Femur (tissue), 1 donor: ENCODE measurements at places on chromosomes 2 and 18.

DNA sequence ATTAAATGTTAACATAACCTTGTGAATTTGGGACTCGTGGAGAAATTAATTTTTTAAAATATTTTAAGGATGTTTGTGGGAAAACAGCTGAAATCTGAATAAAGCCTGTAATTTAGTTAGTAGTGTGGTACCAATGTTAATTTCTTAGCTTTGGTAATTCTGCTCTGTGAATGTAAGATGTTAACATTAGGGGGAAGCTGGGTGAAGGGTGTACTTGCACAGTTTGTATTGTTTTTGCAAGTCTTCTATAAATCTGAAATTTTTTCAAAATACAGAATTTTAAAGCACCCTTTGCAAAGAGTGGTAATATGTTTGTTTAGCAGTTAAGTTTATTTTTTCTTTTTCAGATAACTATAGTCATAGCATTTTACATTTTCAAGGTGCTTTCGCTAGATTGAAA is 4.5 kb downstream of the PTPRM start:
- no peak for DNase-seq

- DNase-seq: no peak
These were observed 198.2 kb downstream of the SRBD1 start for GRCh38 chr2:45412754-45413379.

DNA sequence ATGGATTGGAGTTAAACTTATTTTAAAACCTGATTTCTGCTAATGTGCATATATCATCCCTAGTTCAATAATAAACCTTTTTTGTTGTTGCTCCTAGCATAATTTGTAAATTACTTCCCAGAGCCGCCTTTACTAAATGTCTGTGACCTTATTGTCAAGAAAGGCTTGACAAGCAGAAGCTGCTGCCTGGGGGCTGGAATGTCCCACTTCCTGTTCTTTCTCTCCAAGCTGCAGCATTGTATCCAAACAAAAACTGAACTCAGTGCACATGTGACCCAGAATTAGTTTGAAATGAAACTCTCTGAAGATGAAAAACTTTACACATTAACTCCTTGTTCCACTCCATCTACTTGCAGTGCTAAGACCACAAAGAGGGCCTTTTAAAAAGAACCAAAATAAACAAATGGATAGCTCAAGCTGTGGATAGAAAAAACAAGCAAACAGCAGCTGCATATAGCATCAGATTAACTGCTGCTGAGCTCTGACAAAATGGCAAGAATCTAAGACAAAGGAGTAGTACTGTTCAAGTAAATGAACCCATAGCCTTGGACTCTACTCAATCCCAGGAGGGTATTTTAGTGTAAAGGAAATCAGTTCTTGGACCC is 99.8 kb upstream of the NEUROD1 start:
- peak; percentile 24 for DNase-seq

DNA sequence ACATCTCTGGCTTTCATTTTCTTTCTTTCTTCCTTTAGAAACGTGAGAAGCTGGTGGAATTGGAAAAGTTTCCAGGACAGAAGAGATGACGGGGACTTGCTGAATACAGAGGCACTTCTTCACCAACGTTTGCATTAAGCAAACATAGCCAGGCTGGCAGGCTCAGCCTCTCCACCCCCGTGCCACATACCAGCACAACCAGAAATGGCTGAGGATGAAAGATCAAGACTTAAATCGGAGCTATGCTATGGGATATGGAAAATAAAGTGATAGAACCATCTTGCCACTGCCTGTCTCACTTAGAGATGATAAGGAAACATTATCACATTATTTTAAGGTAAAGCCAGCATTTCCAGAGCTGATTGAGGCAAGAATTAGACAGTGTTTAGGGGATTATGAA is 483.3 kb downstream of the BCL11A start:
- DNase-seq: no peak

DNA sequence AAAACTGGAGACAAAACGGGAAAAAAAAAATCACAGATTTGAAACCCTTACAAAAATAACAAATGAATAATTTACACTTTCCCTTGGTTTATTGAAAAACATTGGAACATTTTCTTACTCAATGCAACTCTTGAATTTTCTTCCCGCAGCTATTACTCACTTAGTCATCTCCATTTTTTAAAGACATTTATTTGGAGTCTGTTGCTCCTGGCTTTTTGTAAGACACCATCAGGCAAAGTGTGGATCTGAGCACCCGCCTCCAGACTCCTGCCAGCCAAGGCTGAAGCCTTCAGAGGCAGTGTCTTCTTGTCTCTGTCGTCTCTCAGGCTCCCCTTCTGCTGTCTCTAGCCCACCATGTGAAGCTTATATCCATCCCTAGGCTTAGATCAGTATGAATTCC is 46.2 kb downstream of the TRIB2 start:
- no peak for DNase-seq

DNA sequence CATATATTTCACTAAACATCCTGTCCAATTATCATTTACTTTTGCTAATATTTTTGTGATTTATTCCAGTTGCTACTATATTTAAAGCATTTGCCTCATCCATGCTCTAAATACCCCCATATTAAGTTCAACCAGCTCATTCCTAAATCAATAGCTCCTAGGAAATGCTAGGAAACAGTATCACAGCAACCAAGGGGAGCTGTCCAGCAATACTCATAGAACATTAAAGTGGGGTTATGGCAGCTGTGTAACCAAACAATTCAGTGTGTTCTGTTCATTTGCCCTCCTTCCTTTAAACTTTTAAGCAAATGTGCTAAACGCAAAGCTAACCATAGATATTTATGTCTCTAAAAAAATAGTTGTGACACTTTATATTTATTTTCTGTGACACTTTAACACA is 41.1 kb downstream of the ACVR1C start:
- no peak for DNase-seq

- DNase-seq: no peak
These were observed 88.4 kb downstream of the EHD3 start for GRCh38 chr2:31322371-31322770.

DNA sequence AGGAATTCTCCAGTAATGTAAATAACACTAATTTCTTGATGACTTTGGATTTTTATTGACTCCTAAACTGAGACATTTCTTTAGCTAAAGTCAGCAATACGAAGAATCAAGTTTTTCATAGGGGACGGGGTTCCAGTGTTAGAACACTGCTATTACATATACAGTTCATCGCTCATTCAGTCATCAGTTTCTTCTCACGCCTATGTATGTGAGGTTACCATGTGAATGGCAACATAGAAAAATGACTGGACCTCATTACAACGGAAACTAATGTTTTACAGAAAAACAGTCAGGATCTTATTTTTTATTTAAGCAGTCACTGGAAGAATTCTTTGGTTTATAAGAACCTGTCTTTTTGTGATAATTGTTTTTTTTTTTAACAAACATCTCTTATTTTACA is 56.4 kb downstream of the THADA start:
- no peak for DNase-seq

DNA sequence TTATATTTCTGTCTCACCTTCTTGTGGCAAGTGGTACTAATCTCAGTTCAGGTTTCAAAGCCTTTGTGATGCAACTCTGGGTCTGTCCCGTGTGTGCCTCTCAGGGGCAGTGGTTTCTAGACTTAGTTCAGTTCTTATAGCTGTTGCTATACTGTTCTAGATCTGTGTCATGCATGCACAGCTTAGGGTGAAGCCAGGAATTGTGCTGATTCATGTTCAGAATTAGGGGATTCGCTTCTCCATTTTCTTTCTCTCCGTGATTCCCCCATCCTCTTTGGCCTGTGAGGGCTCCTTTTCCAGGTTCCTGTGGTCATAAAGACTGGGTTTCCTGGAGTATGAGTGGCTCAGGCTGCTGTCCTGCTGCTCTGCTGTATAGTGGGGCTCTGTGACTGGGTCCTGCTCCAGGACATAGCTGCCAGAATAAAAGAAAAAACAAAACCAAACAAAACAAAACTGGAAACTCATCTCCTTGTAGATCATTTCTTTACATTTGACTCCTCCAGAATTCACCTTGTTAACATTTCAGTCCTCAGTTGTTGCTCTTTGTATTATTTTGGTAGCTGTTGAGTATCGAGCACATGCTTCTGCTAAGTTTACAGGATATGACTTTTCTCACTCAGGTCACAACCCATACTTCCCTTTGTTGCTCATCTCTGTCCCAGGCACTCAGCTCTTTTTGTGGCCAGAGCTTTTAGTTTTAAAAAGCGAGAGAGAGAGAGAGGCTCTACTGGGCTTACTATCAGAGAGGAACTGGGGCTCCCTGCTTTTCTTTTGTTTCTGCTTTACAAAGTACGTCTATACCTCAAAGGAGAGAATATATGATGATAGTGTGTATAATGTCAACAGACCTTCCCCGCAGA is 34.2 kb downstream of the CERS6 start:
- DNase-seq: peak; percentile 26

- no peak for DNase-seq
These were observed 70.1 kb upstream of the EFEMP1 start for GRCh38 chr2:55993685-55994084.

- DNase-seq: no peak
These were observed 756.5 kb downstream of the GALR1 start for GRCh38 chr18:78006006-78006773.

- DNase-seq: no peak
These were observed 266.3 kb downstream of the TWIST2 start for GRCh38 chr2:239114119-239114581.

DNA sequence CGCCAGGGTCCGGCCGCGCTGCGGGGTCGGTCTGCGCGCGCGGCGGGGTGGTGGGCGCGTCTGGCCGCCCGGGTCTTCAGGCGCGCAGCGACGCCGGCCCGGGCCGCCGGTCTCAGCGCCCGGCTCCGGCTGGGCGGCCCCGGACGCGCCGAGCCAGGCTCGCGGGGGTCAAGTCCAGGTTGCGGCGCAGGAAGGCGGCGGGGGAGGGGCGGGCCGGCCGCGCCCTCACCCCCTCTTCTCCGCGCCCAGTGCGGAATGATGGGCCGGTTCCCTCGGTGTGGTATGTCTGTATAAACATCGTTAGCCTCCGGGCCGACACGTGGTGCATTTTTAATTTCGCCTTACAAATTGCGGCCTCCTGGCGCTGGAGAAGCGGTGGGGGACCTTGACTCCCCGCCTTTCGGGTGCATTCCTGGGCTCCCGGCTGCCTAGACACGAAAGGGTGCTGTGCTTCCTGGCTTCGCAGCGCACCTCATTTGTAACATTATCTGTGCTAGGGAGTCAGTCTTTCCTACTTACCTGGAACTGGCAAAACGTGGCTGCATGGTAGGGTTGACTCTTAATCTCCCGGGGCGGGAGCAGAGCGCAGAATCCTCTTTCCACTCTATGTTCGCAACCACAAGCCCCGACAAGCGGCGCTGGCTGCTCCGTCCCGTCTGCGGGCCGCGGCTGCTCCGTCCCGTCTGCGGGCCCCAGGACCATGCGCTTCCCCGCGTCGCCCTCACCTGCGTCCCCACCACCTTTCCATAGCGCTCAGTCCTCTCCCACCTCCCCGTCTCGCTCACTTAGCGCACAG is 69.0 kb downstream of the CTAGE1 start:
- DNase-seq: no peak

GRCh38 chr18:59733421-59733820 is 36.2 kb upstream of the CCBE1 start:
- no peak for DNase-seq

GRCh38 chr2:149146876-149147275 is 108.4 kb downstream of the LYPD6B start:
- DNase-seq: no peak

DNA sequence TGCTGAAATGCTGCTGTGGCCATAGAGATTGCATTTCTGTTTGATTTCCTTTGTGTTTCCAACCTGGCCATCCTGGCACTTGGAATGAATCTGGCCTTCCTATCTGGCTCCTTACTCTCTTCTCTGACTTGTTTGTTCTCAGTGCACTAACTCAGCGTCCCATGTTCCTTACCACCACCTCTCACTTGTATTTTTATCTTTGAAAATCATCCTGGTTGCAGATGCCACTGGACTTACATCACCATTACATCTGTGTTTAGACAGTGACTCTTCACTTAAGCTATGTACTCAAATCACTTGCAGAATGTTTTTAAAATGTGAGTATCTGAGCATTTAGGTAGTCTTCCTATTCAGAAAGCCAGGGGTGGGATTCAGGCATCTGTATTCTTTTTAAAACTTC is 239.5 kb downstream of the WDR7 start:
- no peak for DNase-seq

- no peak for DNase-seq
These were observed 221.8 kb downstream of the AGAP1 start for GRCh38 chr2:235715601-235716000.

DNA sequence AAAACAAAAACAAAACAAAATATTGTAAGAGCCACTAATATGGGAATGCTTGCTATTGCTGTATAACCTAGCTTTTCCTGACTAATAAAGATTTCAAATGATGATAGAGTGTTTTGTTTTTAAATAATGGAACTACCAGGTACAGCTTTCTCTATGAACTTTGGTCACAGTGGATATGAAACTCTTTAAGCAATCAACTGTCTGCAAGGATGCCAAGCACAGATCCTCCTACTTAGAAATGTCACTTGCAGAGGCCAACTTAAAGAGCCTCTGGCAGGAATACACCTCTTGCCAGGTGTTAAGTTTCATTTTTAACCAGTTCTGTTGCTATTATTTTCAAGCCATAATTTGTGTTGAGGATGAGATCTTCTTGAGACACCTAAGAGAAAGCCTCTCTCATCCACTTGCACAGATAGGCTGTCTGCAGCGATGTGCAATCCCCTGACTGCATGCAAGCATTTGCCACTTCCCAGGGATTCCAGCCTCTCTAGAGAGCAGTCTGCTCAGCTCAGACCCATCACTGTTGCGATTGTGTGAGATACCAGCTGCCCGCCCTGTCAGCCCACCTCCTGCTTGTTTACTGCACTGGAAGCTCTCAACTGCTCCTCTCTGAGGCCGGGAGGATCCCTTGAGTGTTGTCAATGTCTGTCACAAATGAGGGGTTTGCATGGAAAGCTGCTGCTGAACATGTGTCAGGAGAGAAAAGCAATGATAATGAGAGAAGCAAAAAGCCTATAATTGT is 86.1 kb upstream of the SCG2 start:
- no peak for DNase-seq

- peak; percentile 89 for DNase-seq
These were observed 211.8 kb downstream of the SLC8A1 start for GRCh38 chr2:40240070-40240469.

- DNase-seq: no peak
These were observed 14.9 kb downstream of the EMX1 start for GRCh38 chr2:72932045-72932740.

GRCh38 chr18:21486905-21487437 is 113.5 kb downstream of the ESCO1 start:
- no peak for DNase-seq

GRCh38 chr2:121064186-121064585 is 220.8 kb downstream of the TFCP2L1 start:
- no peak for DNase-seq

DNA sequence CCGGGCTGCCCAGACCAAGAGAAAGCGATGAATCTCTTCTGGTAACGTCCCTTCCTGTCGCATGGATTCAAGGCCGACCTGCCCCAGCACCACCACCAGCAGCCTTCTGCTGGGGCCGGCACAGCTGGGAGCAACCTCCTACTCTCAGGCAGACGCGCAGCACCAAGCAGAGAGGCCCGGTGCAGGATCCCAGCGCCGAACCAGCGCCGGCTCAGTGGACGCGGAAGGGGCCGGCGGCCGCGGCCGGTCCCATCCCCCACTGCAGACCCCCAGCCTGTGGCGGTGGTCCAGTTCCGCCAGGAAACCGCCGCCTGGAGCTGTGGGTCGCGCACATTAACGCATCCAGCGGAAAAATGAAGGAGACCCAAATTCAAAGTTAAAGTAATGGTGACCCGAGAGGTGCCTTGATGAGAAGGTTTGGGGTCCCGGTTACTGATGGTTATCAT is 525 bp upstream of the MAL start:
- DNase-seq: no peak
